Breast epithelium (tissue), 4 donors: ENCODE measurements at places on chromosomes 3 and 15.

DNA sequence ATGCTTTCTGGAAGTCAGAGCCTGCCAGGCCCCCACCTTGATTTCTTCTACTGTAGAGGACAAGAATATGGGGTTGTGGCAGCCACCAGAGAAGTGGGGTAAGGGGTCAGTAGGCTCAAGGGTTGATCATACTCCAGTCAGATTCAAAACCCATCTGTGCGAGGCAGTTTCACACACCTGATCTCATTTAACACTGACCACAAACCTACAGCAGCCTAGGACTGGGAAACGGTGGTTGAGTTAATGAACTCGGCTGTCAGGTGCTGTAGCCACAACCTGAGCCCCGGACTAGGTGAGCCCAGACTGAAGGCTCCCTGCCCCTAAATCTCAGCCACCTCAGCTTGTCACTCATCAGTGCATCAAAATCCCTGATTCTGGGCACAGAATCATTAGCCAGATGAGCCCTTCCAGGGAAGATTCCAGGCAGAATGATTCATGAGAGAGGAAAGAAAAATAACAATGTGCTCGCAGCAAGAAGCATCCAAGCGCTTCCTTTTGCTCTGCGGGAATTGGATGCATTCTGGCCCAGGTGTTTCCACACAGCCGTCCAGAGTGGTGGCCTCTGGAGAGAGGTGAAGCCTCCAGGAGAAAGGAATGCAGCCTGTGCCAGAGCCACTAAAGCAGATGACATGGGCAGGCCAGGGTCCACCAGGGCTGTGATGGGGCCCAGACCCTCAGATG, 102.1 kb downstream of the SRGAP3 start:
- no peaks in the 10 kb centered on the region for H3K36me3 ChIP-seq
- no peak overlapping the region for H3K4me3 ChIP-seq
- no peaks in the 10 kb centered on the region for H3K27me3 ChIP-seq
- H3K27ac ChIP-seq = peak overlapping the region; percentile 1
- DNase-seq = no peak
- no peaks in the 10 kb centered on the region for H3K4me1 ChIP-seq

- no peaks in the 10 kb centered on the region for H3K27me3 ChIP-seq
- H3K27ac ChIP-seq = peak overlapping the region; percentile 40
- H3K4me3 ChIP-seq = no peak overlapping the region
- no peaks in the 10 kb centered on the region for H3K36me3 ChIP-seq
- no peak for DNase-seq
Observed at GRCh38 chr15:88954431-88955277, 41.5 kb upstream of the MFGE8 start.

DNA sequence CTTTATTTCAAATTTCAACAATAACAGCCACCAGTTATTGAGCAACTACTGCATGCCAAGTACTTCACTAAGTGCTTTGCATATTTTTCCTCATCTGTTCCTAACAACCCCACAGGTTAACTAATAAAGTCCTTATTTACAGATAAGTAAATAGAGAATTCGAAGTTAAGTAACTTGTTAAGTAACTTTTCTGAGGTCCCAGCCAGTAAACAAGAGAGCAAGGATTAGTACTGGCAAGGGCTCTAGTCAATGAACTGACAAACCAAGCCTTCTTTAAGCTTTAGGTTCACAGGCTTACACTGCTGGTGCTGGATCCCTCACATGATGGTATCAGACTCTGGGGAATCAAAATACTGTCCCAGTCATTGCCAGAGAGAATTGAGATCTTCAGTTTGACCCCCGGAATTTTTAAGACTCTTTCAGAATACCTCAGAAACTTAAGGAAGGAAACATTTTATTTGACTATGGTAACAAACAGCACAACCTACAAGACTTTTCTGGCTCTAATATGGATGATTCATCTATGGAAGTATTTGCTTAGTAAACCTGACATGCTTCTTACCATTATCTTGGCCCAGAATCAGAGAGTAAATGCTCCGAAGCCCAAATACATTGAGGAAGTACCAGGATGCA, 16.5 kb downstream of the EMC3 start:
- H3K4me1 ChIP-seq = no peaks in the 10 kb centered on the region
- DNase-seq = no peak
- peak overlapping the region; percentile 87 for H3K27ac ChIP-seq

- peak overlapping the region; percentile 99 for H3K27ac ChIP-seq
- peaks cover 20% of the 10 kb centered on the region for H3K4me1 ChIP-seq
- no peaks in the 10 kb centered on the region for H3K27me3 ChIP-seq
- H3K36me3 ChIP-seq = no peaks in the 10 kb centered on the region
Observed at GRCh38 chr15:68818769-68819494, 1.8 kb downstream of the ANP32A start.

DNA sequence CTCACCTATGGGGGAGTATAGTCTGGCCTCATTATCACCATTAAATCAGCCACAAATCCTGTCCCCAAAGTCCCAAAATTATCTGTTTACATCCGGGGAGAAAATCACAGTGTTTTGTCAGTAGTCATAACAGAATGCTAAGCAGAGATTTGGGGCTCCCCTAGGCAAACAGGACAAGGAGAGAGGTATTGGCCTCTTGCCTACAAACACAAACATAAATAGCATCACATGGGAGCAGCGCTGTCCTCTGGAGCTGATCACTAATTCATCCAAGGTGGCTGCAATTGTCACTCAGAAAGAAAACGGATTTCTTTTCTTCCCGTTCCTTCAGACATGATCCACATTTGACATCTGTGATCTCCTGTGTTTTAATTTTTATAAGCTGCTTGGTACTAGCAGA, 1028.1 kb downstream of the NTRK3 start:
- no peaks in the 10 kb centered on the region for H3K27me3 ChIP-seq
- H3K4me1 ChIP-seq = no peaks in the 10 kb centered on the region
- H3K36me3 ChIP-seq = no peaks in the 10 kb centered on the region
- no peak overlapping the region for H3K4me3 ChIP-seq
- no peak for DNase-seq
- no peak overlapping the region for H3K27ac ChIP-seq

DNA sequence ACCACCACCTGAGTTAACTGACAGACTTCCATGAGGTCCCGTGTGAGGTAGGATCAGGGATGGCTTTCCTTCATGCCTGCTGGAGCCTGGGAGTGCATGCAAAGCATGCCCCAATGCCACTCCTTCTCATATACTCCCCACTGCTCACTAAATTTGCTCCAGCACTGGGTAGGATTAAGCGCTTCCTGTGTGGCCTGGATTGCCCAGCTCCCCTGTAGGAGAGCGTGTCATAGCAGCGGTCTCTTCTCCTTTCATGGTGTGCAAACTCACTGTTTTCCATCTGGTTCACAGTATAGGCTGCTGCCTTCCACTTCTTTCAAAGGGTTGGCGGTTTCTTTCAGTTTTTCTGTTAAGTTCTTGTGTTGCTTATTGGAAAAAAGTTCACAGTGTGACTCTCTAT, 34.1 kb upstream of the ABI3BP start:
- H3K27me3 ChIP-seq = no peaks in the 10 kb centered on the region
- DNase-seq = no peak
- H3K36me3 ChIP-seq = no peaks in the 10 kb centered on the region
- no peak overlapping the region for H3K27ac ChIP-seq
- no peaks in the 10 kb centered on the region for H3K4me1 ChIP-seq

DNA sequence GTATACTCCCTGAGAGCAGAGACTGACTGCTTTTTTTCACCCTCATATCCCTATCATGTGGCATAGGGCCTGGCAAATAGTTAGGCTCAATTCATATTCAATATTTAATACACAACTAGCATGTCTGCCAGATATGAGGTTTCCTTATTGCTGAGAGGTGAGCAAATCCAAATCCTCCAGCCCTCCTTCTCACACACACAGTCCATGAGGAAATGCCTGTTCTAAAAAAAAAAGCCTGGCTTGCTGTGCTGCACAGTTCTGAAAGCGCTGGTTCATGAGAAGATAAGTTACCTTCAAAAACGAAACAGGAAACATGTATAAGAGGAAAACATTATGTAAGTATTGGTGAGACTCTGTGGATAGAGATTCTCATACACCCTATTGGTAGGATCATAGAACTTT, 15.5 kb upstream of the ACAP2 start:
- H3K27me3 ChIP-seq = no peaks in the 10 kb centered on the region
- DNase-seq = no peak
- no peaks in the 10 kb centered on the region for H3K36me3 ChIP-seq
- no peak overlapping the region for H3K4me3 ChIP-seq
- H3K4me1 ChIP-seq = no peaks in the 10 kb centered on the region
